ENCODE measurements at places on chromosomes 12 and 14. TPM values are rescaled to one million over a fixed set of nuclear protein-coding genes. Genes with fewer than 3 reads are reported as not detected.

NAA25 gene
- 20.4 TPM for total RNA-seq

- DNase-seq = no peak
Measured at GRCh38 chr12:115667116-115667515, 610.4 kb downstream of the MED13L start.

DNA sequence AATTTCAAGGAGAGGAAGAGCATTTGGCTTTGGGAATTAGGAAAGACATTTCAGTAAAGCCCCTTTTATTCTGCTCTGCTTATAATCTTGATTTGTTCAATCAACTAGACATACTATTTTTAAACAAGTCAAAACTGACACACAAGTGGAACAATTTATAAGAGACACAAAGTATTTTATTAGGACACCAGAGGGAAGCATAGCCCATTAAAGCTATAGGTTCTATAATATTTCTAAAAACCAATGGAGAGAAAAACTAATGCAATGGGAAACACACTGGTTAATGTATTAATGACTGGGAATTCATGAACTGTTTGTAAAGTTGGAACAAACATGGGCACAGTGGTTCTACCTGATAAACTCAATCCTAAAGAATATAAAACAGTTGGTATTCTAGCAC is 15.3 kb upstream of the CERS5 start:
- DNase-seq = no peak

- DNase-seq = no peak
Measured at GRCh38 chr14:32633224-32633859, 304.2 kb downstream of the AKAP6 start.

Data from left colon (tissue), 2 donors.